KG1 (cell line): ENCODE measurements at places on chromosomes 5 and 9.

DNA sequence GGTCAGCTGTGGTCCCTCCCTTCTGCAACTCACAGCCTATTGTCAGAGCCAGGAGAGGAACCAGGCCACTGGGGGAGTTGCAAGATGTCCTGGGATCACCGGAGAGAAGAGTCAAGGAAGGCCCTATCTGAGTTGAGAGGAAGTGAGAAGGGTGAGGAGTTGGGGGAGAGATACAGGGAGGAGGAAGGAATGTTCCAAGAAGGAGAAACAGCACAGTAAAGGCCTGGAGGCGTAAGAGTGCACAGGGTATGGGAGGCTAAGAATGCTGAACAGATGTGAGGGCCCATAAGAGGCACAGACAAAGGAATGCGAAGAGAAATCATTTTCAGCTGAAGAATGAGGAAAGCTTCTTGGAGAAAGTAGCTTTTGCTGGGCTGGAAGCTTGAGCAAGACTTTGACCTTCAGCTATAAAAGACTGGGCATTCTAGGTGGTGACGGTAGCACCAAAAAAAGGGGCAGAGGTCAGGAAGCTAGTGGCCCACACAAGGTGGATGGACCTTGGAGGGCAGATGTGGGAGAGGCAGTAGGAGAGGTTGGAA, 21.6 kb upstream of the CSF1R start:
- DNase-seq: no peak

- DNase-seq: no peak
Measured at GRCh38 chr9:97462159-97462558, 39.3 kb upstream of the TMOD1 start.

DNA sequence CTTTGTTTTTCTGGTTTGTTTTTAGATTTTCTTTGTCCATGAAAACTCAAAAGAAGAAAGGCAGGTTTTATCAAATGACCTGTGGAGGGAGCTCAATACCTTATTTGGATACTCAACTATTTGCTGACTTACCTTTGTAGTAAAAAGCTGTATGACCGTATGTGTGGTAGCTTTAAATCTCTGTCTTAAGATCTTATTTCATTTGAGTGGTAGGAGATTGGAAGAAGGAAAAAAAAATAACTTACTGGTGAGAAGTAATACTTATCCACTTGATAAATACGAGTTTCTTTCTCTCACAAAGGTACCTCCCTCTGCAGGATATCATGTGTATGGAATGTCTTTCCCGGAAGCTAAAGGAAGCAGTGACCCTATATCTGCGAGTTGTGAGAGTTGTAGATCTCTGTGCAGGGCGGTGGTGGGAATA, 15.0 kb downstream of the FBXO38 start:
- no peak for DNase-seq

DNA sequence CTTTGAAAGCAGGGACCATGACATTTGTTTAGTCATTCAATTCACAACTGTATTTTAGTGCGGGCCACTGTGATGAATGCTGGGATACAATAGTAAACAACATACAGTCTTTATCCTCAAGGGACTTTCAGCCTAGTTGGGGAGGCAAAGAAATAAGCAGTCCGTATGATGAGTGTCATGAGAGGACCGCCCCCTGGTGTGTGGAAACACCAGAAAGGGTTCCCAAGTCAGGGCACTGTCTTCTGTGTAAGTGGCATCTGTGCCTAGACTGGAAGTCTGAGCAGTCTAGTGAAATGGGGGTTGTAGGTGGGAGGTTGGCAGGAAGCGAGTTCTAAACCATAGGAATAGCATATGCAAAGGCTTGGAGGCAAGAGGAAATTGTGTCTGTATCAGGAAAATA, 6.8 kb downstream of the C9orf43 start:
- no peak for DNase-seq

DNA sequence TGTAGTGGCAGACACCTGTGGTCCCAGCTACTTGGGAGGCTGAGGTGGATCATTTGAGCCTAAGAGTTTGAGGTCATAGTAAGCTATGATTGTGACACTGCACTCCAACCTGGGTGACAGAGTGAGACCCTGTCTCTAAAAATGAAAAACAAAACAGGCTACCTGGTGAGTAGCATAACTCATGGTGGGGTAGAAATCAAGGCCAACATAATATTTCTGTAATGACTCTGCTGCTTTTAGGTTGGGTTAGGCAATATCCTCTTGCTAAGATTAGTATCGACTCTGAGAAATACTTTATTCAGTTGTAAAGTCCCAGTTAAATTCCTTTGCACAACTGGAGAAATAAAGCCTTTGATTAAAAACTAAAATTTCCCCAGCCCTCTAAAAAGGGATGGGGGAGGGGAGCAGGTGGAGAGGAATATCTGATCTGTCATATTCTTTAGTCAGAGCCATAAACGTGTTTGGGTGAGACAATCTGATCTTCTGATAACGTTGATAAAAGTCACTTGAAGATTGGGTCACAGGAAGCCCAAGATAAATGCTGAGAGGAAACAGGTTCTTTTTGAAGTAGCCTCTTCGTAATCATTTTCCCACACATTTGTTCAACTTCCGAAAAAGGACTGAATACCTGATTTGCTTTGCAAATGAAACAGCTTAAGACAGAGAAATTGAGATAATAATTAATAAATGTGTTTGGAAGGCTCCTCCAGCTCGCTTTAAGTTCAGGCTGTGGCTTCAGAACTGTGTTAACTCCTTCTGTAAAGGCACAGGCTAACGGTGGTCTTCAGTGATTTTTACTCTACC, 14.9 kb downstream of the IL4 start:
- no peak for DNase-seq

GRCh38 chr9:23581931-23582330, 244.1 kb downstream of the ELAVL2 start:
- DNase-seq: no peak
